Urothelium cell line (cell line): ENCODE measurements at places on chromosomes 5 and 9.
A peak's percentile ranks its signal among the peaks of the same experiment; 100 is the strongest.

DNA sequence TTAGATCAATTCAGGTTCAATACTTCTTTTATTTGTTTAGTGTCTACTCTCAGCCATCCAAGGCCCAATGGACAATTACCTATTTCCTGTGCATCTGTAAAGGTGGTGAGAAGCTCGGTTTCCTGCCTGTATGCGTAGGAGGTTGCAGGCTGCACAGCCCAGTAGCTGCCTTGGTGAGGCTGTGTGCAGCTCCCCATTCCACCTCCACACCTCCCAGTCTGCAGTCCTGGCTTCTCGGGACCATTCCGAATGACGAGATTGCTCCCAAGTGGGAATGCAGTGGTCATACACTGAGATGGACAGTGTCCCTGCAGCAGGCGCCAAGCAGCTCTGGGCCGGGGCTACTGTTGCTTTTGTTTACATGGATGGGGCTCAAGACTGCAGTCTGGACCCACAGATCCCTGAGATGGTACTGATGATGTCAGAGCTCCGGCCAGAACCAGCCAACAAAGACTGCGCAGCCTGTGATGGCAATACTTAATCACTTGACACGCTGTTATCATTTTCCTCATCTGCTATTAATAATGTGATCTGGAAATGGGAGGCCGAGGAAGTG is 206.1 kb upstream of the IRX1 start:
- no peak for DNase-seq

DNA sequence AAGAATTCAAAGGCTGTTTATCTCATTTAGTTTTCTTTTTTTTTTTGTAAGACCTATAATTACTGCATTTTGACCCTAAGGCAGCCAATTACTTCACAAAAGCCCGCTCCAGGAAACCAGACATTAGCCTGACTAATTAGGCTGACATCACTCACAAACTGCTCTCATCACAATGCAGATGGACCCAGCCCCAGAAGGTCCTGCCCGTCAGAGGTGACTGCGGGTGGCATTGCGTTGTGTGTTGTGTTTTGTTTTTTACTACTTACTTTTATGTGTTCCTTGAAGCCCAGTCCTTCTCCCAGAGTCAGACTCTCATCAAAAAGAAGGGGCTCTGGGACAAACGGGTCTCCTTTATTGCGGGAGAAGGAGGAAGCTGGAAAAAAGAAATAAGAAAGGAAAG is 172.2 kb downstream of the HSD17B3 start:
- DNase-seq: no peak

DNA sequence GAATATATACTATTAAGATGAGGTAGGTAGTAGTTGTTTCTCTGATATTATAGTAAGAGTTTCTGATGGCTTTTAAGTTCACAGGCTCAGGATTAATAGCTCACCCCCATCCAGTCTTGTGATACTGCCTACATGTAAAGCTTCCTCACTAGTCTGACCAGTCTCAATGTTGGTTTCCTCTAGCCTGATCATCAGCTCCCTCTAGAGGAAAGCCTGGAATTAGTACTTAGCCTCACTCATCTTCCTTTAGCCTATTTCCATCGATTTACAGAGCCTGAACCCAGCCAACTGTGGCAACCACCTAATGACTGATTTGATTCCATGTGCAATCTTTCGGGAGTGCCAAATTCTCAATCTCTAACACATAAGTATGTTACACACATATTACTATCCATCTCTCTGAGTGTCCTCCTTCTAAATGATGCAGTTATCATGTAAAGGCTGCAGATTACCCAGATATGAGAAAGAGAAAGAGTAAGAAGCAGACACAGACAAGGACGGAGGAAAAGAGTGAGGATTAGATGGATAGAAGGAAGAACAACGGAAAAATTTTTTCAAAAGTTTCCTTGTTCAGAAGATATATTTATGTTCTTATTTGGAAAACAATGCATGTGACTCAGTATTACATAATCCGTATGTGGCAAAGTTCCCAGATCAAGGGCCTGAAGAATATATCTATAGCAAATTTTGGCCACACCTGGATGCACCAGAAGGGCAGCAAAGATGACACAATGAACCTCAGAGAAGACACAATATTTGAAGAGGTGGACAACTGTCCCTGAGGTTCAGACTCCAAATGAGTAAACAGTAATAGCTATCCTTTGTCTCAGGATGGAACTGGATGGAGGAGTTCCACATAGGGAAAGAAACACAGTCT is 333.7 kb downstream of the ELAVL2 start:
- peak; percentile 32 for DNase-seq

GRCh38 chr5:145825751-145826180 is 9.4 kb downstream of the PRELID2 start:
- peak; percentile 40 for DNase-seq

- DNase-seq: no peak
Observed at GRCh38 chr9:98864281-98865174, 57.1 kb downstream of the GALNT12 start.

DNA sequence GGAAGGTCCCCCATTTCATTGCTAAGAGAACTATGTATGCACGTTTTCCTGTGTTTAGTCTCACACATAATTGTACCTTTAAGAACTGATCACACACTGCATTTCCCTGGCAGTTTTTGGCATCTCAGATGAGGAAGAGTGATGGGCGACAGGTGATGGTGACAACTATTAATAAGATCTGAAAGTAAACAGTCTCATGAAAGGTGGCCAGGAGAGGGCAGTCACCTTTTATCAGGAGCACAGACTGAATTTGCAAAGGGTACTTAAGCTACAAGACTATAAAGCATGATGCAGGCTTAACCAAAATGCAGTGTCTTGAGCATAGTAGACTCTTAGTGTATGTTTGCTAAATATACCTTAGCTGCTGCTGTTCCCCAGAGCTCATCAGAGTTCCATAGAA is 91.5 kb downstream of the GHR start:
- DNase-seq: no peak
